CD4-positive, alpha-beta T cell treated with Interleukin-12 subunit alpha and Interleukin-12 subunit beta, for 1 hour (primary cell): ENCODE measurements at places on chromosomes 7 and 10.

- DNase-seq, result no peak
Observed at GRCh38 chr10:6871128-6871527, 291.1 kb upstream of the PRKCQ start.

GRCh38 chr7:40348126-40348728 lies 213.4 kb downstream of the SUGCT start:
- DNase-seq, result no peak

- DNase-seq, result no peak
Observed at GRCh38 chr7:22469371-22470143, 30.4 kb downstream of the STEAP1B start.

GRCh38 chr7:78450706-78451105 lies 652.1 kb downstream of the PHTF2 start:
- no peak for DNase-seq

- peak; percentile 52 for DNase-seq
Observed at GRCh38 chr7:95434557-95435421, at the start of gene PON2. PON2 (minus strand) TSS chr7:95435028; CDS start chr7:95434951, 77 bp downstream.

- no peak for DNase-seq
Observed at GRCh38 chr10:21572578-21572977, 38.5 kb downstream of the MLLT10 start.

DNA sequence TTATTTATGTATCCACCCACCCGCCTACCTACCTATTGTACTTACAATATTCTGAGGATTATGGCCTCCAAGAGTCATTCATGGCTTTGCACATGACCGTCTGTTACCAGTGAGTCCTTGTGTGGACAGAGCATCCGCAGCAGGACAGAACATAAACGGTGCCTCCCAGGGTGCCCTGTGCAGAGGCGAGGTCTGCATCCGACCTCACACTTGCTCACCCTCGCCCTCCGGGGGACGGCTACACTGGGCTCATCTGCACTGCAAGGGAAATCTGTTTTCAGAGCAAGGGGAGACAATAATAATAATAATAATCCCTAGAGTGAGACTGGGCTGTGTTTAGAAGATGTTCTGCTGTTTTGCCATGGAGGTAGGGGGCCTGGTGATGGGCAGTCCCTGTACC lies 29.8 kb downstream of the PFKP start:
- no peak for DNase-seq

GRCh38 chr7:2724453-2725177 lies 36.6 kb downstream of the AMZ1 start:
- no peak for DNase-seq

DNA sequence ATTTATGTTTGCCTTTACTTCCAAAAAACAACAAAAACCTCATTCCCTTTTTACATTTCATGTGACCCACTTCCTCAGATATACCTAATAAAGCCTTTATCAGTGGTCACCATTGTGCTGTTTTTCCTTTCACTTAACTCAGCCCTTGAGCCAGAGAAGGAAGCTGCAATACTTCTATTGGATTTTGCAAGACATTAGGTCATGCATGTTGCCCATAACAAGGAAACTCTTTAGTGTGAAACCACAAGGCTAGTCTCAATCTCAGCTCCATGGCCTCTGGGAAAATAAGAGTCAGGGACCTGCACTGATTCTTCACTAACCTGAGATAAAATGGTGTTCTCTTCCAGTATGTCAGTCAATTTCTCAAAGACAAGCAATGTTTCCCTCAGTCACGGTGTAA lies 27.8 kb downstream of the STEAP4 start:
- no peak for DNase-seq

DNA sequence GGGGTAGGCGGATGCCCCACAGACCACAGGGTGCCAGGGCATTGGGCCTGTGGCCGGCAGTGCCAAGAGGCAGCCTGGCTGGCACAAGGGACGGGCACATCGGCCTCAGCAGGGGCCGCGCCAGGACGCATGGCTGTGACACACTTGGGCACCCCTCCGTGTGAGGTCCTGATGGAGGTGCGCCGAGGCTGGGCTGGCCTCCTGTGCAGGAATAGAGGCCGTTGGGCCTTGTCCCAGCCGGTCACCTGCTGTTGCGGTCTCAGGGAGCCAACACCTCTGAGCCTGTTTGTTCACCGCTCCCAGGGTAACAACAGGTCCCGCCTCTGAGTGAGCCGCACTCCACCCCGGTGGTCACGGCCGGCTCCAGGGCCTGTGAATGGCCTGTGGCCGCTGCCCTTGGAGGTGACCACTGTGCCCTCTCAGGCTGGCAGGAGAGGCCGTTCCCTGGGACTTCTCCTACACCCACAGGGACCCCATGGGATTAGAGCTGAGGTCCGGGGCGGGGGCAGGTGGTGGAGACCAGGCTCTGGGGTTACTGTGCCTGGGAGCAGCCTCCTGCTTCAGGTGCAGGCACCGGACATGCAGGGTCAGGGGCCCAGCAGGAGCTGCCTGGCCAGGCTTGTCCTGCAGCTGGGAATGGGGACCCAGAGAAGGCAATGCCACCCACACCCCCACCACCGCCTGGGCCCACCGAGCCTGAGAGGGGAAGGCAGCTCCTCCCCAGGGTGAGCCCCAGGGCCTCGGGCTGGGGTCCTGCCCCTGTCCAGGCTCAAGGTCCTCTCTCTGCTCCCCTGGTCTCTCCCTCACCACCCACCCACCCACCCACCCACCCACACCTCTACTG lies 12.0 kb downstream of the PWWP2B start:
- no peak for DNase-seq

GRCh38 chr10:1002425-1003006 lies 14.3 kb downstream of the GTPBP4 start:
- no peak for DNase-seq

GRCh38 chr10:29851241-29851640 lies 208.1 kb downstream of the JCAD start:
- DNase-seq, result no peak

GRCh38 chr7:3120513-3120912 lies 76.8 kb upstream of the CARD11 start:
- peak; percentile 63 for DNase-seq

DNA sequence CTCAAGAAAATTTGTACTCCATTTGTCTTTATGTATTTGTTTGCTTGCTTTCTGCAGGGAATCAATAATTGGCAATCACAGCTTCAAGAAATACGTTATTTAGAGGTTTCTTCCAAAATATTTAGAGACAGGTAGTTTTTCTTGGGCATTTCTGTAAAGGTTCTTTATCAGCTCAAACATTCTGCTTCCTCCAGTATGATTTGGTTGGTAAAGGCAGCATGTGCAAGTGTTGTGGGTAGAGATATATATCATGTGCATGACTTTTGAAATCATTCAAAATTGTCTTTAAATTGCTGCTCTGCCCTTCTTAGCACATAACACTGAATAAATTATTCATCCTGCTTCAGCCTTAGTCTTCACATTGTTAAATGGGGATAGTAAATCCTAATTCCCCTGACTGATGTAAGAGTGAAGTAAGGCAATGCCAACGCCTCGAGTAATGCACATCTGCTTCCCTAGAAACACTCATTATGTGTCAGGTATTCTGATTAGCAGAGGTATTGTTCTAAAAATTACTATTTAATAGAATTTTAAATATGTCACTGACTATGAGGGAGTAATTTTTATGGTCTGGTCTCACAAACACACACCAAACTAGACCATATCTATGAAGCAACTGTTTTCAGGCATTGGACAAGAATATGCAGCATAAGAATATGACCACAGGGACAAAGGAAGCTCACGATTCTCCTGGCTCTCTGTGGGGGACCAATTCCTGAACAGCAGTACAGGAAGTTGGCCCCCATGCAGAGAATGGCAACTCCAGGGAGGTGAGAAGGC lies 77.3 kb upstream of the AKR1E2 start:
- DNase-seq, result no peak

DNA sequence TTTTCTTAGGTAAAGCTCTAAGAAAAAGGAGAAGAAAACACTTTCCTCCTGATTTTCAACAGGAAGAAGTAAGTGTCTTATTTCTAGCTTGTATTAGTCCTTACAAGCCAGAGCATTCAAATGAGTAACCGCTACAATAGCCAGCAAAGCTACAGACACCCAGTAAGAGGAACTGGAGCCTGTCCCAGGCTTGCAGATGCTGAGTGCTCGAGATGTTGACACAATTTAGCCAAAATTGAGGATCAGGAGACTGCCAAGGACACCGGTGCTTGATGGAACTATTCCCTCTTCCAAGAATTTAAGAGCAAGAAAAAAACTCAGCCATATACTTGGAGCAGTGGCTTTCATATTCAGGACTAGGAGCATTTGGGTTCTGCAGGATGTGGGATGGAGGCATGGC lies 149.3 kb upstream of the DPP6 start:
- DNase-seq, result no peak

DNA sequence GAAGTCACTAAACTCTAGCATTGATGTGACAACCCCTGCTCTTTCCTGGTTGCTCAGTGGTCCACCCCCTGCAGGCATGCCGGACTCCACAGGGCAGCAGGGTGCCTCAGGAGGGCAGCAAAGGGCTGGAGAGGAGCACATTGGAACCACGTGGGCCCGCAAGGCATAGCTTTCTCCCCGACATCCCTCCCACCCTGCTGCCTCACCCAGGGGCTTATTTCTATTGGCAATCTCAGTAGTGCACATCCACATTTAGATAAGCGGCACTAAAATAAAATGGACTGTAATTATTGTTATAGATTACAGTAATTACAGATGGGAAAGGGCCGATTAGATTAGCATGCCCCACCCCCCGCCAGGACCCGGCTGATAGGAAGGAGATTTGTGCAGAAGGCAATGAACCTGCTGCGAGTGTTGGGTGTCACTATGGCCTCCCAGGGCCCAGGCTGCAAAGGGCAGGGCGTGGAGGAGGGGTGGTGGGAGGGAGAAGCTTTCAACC lies 580.1 kb downstream of the GRID1 start:
- no peak for DNase-seq

DNA sequence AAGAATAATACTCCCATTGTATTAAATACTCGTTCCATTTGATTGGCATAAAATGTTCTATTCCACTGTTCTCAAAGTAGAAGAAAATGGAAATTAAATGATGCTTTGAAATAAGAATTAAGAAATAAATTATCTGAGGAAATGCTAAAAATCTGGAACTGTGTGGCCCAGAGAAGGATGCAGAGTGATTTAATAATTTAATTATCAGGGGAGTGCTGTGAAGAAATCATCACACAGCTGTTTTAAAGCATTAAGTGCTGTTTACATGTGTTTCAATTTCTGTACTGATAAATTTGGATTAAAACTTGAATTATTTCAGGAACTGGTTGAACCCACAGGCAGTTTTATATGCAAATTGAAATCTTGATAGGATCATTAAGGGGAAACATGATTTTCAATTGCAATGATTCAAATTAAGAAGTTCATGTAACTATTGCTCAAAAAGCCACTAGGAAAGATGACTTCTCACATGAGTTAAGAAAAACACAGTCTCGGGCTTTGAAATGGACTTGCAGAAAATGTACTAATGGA lies 56.3 kb downstream of the COL28A1 start:
- DNase-seq, result no peak

GRCh38 chr10:118332236-118332635 lies 9.9 kb downstream of the FAM204A start:
- peak; percentile 4 for DNase-seq

- no peak for DNase-seq
Observed at GRCh38 chr7:101506531-101506930, 122.6 kb downstream of the MYL10 start.
